ENCODE measurements at places on chromosomes 3 and 15.

DNA sequence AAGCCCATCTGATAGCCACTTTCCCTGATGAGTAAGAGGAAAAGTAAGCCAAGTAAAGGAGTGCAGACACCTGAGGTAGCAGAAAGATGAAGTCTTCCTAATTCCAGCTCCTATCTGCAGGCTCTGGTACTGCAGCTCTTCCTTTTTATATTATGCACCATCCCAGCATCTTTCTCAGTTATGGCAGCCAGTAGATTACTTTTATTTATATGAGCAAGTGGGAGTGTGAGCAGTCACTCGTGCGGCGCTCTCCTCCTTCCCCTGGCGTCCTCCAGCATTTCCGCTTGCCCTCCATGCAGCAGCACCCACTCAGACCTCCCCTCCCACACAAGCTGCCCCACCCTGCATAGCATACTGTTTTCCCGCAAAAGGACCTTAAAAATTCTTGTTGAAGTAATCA is 465.9 kb upstream of the DPPA4 start:
- DNase-seq: no peak

- DNase-seq: peak; percentile 68
These were observed at the start of gene STT3B for GRCh38 chr3:31532587-31533168. Gene STT3B, plus strand, starts transcription at chr3:31532925. Its CDS starts 74 bp downstream, at chr3:31532999.

DNA sequence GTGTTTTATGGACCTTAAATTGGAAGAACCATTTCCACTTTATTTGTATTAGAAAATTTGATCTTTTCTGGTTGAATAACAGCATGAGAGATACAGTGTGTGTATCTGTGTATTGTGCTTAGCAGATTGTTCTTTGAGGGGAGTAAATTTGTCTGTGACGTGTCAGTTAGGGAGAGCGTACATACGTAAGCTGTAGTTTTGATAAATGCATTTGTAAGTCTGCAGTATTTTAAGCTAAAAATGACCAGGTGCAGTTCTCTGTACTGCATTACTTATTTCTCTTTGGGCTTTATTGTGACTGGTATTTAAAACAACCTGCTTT is 264.8 kb downstream of the ROBO2 start:
- no peak for DNase-seq

- no peak for DNase-seq
These were observed 6.6 kb downstream of the PLS1 start for GRCh38 chr3:142602619-142603385.

GRCh38 chr15:98120561-98120960 is 160.1 kb downstream of the ARRDC4 start:
- DNase-seq: no peak

DNA sequence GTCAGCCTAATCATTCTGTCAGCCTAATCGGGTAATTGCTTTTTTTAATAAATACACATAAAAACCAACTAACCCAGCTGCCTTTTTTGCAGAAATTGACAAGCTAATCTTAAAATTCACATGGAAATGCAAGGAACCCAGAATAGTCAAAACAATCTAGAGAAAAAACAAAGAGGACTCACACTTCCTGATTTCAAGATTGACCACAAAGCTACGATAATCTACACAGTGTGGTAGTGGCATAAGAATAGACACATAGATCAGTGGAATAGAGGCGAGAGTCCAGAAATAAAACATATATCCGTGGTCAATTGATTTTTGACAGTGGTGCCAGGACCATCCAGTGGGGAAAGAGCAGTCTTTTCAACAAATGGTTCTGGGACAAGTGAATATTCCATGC is 2.4 kb upstream of the C3orf20 start:
- DNase-seq: no peak

DNA sequence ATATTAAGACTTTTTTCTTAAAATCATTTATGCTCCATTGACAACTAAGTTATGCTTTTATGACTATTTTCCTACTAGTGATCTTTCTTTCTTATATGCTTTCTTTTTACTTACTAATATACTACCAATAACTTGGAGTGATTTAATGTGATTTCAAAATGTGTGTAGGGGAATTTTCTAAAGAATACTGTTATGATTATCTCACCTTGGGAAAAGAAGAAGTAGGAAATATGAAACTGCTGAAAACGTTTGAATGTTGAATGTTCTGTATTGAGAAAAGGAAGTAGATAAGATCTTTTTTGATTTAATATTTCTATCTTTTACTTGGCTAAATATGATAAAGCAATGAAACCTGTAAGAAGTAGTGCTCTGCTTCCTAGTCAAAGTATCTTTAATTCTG is 7.8 kb upstream of the CD200R1 start:
- no peak for DNase-seq

DNA sequence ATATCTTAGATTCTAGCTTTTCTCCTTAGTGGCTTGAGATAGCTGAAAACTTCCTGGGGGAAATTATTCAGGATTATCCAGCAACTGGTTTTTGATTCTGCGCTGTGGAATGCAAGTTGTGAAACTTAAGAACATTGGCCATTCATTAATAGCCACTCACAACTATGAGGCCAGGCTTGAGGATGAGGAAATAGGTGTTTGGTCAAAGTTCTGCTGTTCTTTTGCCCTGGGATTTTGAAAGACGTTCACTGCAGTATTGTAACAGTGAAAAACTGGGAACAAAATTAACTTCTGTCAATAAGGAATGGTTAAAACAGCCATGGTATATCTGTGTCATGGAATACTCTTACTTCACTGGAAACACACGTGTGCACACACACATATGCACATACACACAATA is 44.1 kb downstream of the CTXND1 start:
- DNase-seq: no peak

DNA sequence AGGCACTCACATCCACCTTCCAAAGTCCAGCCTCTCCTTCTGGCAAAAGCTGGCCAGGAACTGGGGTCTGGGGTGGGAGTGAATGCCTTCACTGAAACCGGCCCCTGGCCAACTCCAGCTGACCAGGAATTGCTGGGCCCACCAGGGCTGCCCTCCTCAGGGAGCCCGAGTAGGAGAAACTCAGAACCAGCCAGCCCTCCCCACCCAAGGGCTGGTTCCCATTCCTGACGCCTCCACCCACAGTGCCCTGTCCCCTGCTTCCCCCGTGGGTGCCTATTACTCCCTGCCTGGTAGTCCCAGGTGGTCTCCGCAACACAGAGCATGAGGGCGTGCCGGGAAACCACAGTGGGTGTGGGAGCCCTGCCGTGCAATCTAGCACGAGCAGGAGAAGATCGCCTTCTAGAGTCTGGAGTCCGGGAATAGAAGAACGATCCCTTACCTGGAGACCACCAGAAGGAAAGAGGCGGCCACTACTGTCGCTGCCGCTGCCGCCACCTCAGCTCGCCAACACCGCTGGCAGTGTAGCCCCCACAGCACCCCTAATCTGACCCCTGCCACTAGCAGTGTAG is 178.8 kb downstream of the POTEB3 start:
- DNase-seq: no peak

- DNase-seq: no peak
These were observed 1.2 kb upstream of the SHISA5 start for GRCh38 chr3:48505146-48505545.

DNA sequence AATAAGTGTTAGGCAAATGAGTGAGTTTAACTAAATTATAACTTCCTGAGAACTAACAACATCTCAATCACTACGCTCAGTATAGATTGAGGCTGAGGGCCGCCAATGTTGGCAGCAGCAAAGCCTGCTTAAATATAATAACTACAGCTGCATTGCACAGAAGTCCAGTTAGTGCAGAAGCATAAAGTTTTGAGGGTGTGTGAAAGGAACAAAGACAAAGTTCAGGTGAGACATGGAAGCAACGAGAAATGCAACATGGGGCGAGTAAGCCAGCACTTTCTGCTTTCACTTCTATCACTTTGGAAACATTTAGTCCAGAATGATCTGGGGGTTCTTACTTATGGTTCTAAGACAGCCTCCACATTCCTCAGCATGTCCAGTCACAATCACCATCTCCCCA is 1052.3 kb upstream of the CFAP20DC start:
- no peak for DNase-seq

DNA sequence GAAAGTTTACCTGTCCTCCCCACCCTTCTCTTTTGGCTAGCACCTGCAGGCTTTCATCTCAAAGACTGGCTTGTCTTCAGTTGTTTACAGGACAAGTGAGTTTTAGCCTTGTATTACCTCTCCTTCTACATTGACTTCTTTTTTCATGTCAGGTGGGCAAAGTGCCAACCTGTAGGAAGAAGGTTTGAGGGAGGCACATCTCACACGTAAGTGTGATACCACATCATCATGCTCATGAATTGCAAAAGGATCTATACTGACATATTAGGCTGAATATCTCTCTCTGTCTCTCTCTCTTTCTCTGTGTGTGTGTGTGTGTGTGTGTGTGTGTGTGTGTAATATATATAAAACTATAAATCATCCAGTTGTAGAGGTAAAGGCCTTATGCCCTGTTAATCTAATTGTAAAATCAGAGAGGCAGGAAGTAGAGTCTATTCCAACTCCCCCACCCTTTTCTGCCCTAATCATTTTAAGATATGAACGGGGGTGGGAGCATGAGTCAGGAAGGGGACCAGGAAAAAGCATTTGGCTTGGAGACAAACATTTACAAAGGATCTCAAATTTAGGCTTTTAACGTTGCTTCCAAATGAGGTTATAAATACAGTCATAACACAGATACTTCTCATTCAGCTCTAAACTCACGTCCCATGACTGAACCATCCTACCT is 107.0 kb upstream of the PFN2 start:
- DNase-seq: no peak

DNA sequence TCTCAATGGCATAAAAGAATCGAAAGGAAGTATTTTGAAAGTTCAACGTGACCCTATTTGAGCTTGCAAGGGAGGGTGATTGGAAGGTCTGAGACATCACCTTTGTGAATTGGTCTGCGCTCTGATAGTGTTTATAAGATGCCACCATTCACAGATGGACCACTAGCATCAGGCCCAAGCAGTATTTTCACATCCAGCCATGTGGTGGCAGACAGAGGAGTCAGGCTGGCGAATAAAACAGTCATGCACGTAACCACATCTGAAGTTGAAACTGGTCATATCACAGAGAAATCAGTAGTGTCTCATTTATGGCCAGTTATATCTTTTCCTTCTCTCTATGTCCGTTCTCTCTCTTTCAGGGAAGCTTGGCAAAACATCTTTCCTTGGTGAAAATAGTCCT is 170.1 kb upstream of the ONECUT1 start:
- no peak for DNase-seq

DNA sequence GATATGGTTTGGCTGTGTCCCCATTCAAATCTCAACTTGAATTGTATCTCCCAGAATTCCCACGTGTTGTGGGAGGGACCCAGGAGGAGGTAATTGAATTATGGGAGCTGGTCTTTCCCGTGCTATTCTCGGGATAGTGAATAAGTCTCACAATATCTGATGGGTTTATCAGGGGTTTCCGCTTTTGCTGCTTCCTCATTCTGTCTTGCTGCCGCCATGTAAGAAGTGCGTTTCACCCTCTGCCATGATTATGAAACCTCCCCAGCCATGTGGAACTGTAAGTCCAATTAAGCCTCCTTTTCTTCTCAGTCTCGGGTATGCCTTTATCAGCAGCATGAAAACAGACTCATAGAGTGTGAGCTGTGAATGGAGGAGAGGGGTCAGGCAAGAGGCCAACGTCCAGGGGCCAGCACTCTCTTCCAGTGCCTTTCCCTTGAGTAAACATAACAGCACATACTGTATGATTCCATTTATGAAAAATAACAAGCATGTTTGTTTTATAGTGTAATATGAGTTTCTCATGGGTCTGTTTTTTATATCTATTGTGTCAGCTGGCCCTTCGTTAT is 16.3 kb upstream of the LCTL start:
- DNase-seq: no peak

- DNase-seq: no peak
These were observed 25.4 kb downstream of the ISG20 start for GRCh38 chr15:88664151-88664778.

- no peak for DNase-seq
These were observed 32.8 kb downstream of the SCN5A start for GRCh38 chr3:38616658-38617057.

GRCh38 chr15:37616215-37616614 is 318.2 kb upstream of the TMCO5A start:
- DNase-seq: peak; percentile 20

- no peak for DNase-seq
These were observed 155.1 kb downstream of the IGF1R start for GRCh38 chr15:98803228-98804056.

DNA sequence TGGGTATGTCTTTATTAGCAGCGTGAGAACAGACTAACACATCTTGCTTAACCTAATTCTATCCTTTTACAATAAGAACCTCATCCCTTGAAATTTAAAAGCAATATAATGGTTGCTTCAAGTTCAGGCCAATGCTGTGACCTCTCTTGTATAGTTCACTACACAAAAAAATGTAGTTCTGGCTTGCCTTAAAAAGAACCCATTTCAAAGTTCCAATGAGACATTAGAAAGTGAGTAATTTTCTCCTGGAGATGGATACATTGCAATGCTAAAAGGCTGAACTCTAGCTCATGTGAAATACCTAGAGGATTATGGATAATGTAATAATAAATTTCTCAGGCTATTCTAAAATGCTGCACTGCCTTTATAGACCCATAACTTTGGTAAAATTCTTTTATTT is 47.8 kb downstream of the ATP13A4 start:
- no peak for DNase-seq

DNA sequence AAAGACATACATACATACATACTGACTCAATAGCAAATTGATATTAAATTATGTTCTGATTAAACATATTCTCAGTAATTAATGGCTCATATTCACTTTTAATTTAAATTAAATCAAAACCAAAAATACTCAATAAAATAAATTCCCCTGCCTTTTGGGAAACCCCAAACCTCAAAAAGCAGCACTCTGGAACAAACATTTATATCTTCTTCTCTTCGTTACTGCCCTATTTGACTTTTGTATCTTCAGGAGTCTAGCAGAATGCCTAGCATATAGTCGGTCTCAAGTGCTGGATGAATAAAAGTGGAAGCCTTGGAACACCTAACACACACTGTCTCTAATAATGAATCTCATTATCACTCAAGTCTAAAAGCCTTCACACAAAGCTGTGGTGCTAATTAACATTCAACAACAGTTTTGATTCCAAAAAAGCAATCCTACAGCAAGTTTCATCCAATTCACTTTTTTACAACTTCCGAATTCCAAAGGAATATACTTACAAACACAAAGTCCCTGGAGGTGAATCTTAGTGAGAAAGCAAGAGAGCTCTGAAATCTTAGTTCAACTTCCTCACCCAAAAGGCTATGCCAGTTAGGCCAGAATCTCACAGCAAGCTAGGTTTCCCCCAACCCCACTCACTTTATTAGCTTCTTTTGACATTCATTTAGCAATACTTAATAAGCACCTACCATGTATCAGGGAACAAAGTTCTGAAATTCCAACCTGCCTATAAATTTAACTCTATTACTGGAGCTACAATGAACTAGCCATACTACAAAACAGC is 35.0 kb downstream of the GSK3B start:
- no peak for DNase-seq

GRCh38 chr15:62026487-62027262 is 33.6 kb downstream of the VPS13C start:
- no peak for DNase-seq

GRCh38 chr3:30324587-30324986 is 281.8 kb upstream of the TGFBR2 start:
- no peak for DNase-seq

- DNase-seq: peak; percentile 92
These were observed 33.3 kb upstream of the FLNB start for GRCh38 chr3:57974796-57975388.
